ENCODE measurements at places on chromosomes 13 and 19.

DNA sequence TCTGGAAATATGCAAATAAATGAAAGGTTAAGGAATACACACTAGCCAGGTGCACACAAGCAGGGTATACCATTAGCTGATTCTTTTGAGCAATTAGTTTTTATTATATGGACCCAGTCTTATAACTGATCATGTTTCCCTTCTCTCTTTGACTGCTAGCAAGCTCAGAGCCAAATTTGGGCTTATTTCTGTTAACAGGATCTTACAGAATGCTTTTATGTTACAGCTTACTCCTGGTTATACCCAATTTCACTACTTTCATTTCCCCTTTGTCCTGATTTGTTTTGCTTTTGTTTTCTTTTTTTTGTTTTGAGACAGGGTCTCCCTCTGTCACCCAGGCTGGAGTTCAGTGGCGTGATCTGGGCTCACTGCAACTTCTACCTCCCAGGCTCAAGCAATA is 12.9 kb upstream of the TPT1 start:
- DNase-seq: peak; percentile 38

GRCh38 chr13:54368387-54368786 is 1339.8 kb downstream of the OLFM4 start:
- DNase-seq: no peak

- DNase-seq: no peak
Measured at GRCh38 chr13:78680576-78681350, 21.8 kb upstream of the OBI1 start.

GRCh38 chr13:73542446-73542845 is 483.6 kb downstream of the KLF5 start:
- DNase-seq: no peak

GRCh38 chr19:39347332-39348164 is 5.3 kb downstream of the SAMD4B start:
- DNase-seq: no peak

DNA sequence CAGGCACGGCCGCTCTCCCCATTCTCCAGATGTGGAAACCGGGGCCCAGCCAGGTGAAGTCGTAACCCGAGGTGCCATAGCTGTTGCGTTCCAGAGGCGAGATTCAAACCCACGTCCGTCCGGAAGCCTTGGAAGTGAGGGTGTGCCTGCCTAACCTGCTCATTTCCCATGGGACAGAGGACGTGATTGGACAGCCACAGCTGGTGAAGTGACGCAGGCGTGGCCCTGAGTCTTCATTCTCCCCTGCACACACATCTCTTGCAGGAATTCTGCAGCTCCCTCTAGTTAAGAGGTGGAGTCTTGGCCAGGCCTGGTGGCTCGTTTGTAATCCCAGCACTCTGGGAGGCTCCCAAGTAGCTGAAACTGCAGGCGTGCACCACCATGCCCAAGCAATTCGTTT is 16.8 kb downstream of the MEIS3 start:
- DNase-seq: no peak

DNA sequence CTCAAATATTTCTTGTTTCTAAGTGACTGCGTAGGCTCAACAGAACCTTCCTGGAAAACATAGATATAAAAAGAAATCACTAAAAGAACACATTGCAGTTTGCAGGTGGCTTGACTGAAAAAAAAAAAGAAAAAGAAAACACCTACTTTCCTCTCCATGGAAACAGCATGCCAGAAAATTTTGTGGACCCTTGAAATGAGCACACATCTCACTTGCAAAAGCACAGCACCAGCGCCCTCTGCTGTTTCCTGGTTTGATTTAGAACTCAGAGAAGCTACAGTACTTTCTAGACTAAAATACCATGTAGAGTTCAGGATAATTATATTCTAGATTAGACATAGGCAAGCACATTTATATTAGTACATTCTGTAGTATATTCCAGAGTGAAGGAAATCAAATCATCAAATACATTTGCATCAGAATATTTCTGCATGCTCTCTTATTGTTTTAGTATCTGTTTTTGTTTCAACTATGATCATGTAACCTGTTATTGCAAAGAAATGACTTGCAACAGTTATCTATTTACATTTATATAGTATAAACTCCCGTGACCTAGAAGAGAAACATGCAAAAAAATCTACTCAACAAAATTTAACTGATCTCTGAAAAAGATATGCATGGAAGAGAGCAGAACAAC is 22.3 kb upstream of the XPO4 start:
- DNase-seq: peak; percentile 91

DNA sequence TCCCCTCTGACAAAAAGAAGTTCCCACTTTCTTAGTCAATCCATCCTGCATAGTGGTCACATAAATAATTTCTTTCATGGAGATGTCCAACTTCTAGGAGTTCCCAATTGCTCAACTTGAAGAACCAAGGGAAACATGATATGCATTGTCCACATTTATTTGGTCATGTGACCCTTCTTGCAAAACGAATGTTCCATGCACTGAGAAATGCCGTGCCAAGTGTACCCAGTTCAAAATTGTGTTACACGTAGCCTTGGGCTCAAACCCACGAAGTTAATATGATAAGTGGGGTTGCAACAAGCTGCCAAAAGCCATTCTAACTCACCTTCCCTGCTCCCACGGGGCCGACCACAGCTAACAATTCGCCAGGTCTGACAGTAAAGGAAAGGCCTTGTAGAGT is 113.1 kb downstream of the ABCC4 start:
- DNase-seq: no peak

- no peak for DNase-seq
Measured at GRCh38 chr13:92656648-92657047, 570.0 kb upstream of the GPC6 start.

- no peak for DNase-seq
Measured at GRCh38 chr19:50184196-50184595, 19.2 kb upstream of the MYH14 start.

GRCh38 chr13:76293751-76294150 is 592.5 kb downstream of the KCTD12 start:
- DNase-seq: no peak

DNA sequence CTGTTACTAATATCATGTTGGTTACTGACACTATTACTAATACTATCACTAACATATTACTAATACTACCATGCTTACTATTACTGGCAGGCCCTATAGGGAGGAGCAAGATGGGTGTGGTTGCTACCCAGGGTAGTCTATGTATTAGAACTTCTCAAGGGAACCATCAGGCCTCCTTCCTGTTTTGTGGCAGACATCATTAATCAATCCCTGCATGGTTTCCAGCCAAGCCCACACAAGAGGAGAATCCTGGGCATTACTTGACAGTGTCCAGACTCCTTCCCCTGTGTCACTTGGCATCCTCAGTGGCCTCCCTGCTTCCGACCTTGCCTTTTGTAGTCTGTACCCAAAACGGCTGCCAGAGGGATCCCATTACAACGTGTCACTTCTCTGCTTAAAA is 8.9 kb downstream of the HAS1 start:
- DNase-seq: no peak

DNA sequence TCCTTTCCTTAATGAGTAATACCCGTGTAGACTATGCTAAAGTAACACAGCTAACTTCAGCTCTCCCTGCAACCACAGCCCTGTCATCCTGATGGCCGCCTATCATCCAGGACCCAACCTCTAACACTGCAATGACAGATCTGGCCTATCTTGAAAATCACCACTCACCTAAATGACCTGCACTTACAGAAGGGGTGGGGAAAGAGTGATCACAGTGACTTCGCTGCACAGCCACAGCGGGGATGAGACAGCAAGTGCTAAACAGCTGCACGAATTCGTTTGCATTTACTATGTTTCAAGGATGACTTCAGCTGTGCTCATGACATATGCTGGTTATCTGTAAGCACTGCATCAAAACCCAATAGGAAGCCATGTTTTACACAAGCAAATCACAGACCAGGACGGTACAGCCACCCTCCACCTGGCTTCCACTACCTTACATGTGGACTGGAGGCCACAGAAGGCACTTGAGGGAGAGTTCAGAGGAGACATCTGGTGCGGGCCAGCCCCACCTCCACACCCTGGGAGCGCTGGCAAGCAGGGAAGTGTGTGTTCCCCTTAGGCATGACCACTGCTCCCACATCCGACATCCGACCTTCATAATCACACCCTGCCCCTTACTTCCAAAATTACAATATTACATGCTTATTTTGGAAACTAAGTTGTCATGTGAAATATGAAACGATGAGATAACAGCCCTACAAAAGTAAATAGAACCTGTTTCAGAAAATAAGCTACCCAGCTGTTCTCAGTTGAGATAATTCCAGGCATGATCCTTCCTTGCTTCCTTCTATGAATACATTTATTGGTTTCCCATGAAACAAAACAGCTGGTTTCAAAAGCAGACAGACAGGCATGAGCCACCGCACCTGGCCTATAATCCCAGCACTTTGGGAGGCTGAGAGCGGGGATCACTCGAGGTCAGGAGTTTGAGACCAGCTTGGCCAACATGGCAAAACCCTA is 95.7 kb downstream of the STK24 start:
- peak; percentile 77 for DNase-seq

- DNase-seq: peak; percentile 13
Measured at GRCh38 chr19:30406220-30407067, 34.3 kb downstream of the ZNF536 start.

DNA sequence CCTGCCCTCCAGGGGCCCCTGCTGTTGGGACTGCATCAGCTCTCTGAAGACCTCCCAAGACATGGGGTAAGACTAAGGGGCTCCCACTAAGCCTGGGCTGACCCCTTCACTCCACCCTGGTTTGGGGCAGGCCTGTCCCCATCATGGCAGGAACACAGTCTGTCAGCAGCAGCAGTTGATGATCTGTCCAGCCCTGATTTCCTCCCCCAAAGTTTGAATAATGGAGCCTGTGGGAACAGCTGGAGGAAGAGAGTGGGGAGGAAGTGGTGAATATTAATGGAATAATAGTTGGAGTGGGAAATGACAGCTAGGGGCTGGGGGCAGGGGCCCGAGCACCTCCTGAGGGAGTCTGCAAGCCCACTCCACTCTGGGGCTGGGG is 1.3 kb upstream of the B3GNT8 start:
- DNase-seq: no peak

DNA sequence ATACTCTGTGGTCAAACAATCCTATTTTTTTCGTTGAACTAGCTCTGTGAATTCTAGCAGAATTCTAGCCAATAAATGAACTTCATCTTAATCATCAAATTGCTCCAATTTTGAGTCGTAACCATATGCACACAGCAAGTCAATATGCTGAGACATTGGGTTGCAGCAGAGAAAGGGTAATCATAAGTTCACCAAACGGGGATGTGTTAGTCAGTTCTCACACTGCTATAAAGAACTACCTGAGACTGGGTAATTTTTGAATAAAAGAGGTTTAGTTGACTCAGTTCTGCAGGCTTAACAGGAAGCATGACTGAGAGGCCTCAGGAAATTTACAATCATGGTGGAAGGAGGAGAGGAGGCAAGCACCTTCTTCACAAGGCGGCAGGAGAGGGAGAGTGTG is 67.7 kb upstream of the ABCC4 start:
- no peak for DNase-seq

DNA sequence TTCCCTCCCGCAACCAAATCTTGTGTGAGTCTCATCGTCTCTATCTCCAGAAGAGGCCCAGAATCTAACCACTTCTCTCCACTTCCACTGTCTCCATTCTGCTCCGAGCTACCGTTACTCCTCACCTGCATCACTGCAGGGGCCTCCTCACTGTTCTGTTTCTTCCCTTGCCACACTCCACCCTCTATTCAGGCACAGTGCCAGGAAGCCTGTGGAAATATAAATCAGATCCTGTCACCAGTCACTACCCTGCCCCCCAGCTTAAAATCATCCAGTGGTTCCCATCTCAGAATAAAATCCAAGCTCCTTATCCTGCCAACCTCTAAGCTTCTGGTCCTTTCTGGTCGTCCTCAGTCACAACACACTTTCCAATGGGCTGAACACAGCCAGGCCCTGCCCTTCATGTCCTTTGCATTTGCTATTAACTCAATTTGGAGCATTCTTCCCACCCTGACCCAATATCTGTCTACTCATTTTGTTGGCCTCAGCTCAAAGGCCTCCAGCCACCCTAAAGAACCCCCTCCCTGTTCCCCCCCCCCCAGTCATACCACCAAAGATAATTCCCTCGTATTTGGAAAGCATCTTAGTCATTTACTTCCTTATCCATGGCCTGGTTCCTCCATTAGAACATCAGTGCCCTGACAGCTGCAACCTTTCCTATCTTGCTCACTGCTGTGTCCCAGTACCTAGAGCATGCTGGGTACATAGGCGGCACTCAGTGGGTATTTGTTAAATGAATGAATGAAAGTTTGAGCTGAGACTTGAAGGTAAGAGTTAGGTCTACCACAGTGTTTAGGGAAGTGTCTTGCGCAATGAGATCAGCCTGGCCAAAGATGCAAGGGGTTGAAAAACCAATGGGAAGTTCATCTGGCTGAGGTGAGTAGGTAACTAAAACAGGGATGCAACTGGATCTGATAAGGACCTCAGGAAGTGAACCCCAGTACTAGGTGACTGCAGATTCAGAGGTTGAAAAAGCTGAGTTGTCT is 24.4 kb downstream of the ZNF175 start:
- DNase-seq: no peak

- no peak for DNase-seq
Measured at GRCh38 chr13:35858665-35859064, 272.5 kb downstream of the DCLK1 start.

GRCh38 chr19:41175801-41176777 is 16.9 kb upstream of the CYP2S1 start:
- DNase-seq: peak; percentile 27

GRCh38 chr13:81048026-81048461 is 707.1 kb upstream of the SPRY2 start:
- DNase-seq: no peak

- no peak for DNase-seq
Measured at GRCh38 chr19:16198370-16198651, 600 bp downstream of the AP1M1 start.

- DNase-seq: peak; percentile 70
Measured at GRCh38 chr19:15101479-15102082, 5.6 kb upstream of the SYDE1 start.

- no peak for DNase-seq
Measured at GRCh38 chr19:708154-709143, at the start of gene PALM. Gene PALM, plus strand, starts transcription at chr19:708935. Its CDS starts 212 bp downstream, at chr19:709147.

- DNase-seq: no peak
Measured at GRCh38 chr13:80094526-80094925, 246.4 kb downstream of the SPRY2 start.

Measured in NAMALWA (cell line).